Naive thymus-derived CD4-positive, alpha-beta T cell (primary cell): ENCODE measurements at places on chromosomes 3 and 15.
A peak's percentile ranks its signal among the peaks of the same experiment; 100 is the strongest.

DNA sequence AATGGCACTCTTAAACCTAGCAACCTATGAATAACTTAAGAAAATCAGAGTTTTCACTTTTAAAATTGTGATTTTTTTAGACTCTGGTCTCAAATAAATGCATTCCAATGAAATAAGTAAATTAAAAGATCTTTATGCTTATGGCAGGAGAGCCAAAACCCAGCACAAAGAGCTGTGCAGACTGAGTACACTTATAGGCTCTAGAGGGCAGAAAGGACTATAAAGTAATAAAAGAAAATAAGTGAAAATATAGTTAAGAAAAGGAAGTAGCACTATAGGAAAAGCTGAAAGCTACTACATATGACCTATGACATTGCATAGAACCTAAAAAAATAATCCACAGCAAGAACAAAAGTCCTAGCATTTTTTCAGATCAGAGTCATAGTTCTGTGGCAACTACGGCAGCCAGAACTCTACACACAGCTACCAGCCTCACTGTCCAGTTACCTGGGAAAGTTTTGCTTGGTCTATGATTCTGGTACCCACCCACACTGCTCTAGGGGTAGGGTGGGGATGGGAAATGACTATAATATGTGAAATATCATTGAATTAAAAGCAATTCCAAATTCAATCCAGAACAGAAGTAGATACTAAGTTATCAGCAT is 30.5 kb downstream of the CLASP2 start:
- no peaks in the 10 kb centered on the region for H3K4me1 ChIP-seq
- no peaks in the 10 kb centered on the region for H3K27me3 ChIP-seq
- peaks cover 4% of the 10 kb centered on the region for H3K36me3 ChIP-seq
- no peak overlapping the region for H3K27ac ChIP-seq
- no peak for DNase-seq
- no peak overlapping the region for H3K4me3 ChIP-seq

GRCh38 chr3:57598765-57599360 is 1.7 kb upstream of the ARF4 start:
- peaks cover 23% of the 10 kb centered on the region for H3K4me1 ChIP-seq
- H3K4me3 ChIP-seq: peak overlapping the region; percentile 69
- H3K27me3 ChIP-seq: no peaks in the 10 kb centered on the region
- H3K27ac ChIP-seq: peak overlapping the region; percentile 94
- no peak for DNase-seq

GRCh38 chr15:64090527-64090926 is 3.1 kb downstream of the CIAO2A start:
- peaks cover 27% of the 10 kb centered on the region for H3K4me1 ChIP-seq
- H3K27ac ChIP-seq: no peak overlapping the region
- no peaks in the 10 kb centered on the region for H3K36me3 ChIP-seq
- H3K4me3 ChIP-seq: no peak overlapping the region
- H3K27me3 ChIP-seq: no peaks in the 10 kb centered on the region

DNA sequence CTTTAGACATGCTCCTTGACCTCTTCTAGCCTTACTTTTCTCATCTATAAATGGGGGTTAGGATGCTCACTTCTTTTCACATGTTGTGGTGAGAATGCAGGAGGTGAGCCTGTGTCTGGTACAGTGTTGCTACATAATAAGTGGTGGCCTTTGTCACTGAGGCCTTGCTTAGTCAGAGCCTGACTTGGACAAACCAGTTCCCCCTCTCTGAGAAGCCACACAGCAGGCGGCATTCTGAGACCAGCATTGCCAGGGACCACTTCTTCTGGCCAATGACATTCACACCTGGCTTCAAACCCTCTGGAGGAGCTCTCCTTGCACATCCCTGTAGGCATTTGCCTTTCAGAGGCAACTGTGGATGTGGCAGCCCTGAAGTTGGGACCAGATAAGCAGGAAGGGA is 95.7 kb downstream of the MINAR1 start:
- no peaks in the 10 kb centered on the region for H3K36me3 ChIP-seq
- no peaks in the 10 kb centered on the region for H3K27me3 ChIP-seq
- DNase-seq: no peak
- no peak overlapping the region for H3K4me3 ChIP-seq

- no peaks in the 10 kb centered on the region for H3K27me3 ChIP-seq
- no peak overlapping the region for H3K4me3 ChIP-seq
- H3K4me1 ChIP-seq: no peaks in the 10 kb centered on the region
- no peak for DNase-seq
These were observed 14.3 kb downstream of the IGDCC4 start for GRCh38 chr15:65408324-65409035.

DNA sequence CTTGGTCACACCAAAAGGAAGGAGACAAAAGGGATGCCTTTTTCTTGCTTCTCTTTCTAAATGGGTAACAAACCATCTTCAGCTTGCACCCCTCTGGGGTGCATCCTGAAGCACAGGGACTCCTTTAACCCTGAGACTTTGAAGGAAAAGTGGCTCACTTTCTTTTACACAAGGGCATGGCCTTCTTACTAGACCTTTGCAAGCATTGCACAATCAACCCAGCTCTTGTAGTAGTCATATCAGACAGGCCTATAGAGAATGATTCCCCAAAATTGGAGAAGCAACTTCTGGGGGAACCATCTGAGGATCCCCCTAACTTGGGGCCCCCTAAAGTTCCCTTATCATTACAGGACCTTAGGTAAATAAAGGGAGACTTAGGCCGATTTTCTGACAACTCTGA is 56.1 kb upstream of the GK5 start:
- H3K36me3 ChIP-seq: no peaks in the 10 kb centered on the region
- no peak for DNase-seq
- no peaks in the 10 kb centered on the region for H3K27me3 ChIP-seq
- no peak overlapping the region for H3K27ac ChIP-seq
- H3K4me3 ChIP-seq: no peak overlapping the region
- no peaks in the 10 kb centered on the region for H3K4me1 ChIP-seq

- H3K27me3 ChIP-seq: no peaks in the 10 kb centered on the region
- no peak overlapping the region for H3K27ac ChIP-seq
These were observed 117.4 kb upstream of the ADAMTS9 start for GRCh38 chr3:64805248-64805647.

GRCh38 chr3:153783106-153783505 is 338.1 kb upstream of the ARHGEF26 start:
- H3K27me3 ChIP-seq: no peaks in the 10 kb centered on the region
- no peak overlapping the region for H3K27ac ChIP-seq
- H3K4me1 ChIP-seq: no peaks in the 10 kb centered on the region
- no peak overlapping the region for H3K4me3 ChIP-seq
- no peak for DNase-seq
- H3K36me3 ChIP-seq: no peaks in the 10 kb centered on the region

- H3K36me3 ChIP-seq: no peaks in the 10 kb centered on the region
- no peak overlapping the region for H3K27ac ChIP-seq
- no peaks in the 10 kb centered on the region for H3K27me3 ChIP-seq
- peaks cover 28% of the 10 kb centered on the region for H3K4me1 ChIP-seq
- no peak overlapping the region for H3K4me3 ChIP-seq
These were observed 75.2 kb upstream of the SEC13 start for GRCh38 chr3:10396083-10396482.
